Uterus (tissue), 4 donors: ENCODE measurements at places on chromosomes 2 and 18. TPM values are rescaled to one million over a fixed set of nuclear protein-coding genes. Genes with fewer than 3 reads are reported as not detected.
A peak's percentile ranks its signal among the peaks of the same experiment; 100 is the strongest.

GRCh38 chr2:141317986-141318385 lies 812.8 kb downstream of the LRP1B start:
- DNase-seq, result no peak

The SIX3 gene
- total RNA-seq, result not detected

The PDCD1 gene
- total RNA-seq, result not detected

- no peak for DNase-seq
These were observed 5.3 kb downstream of the SATB2 start for GRCh38 chr2:199452260-199452990.

DNA sequence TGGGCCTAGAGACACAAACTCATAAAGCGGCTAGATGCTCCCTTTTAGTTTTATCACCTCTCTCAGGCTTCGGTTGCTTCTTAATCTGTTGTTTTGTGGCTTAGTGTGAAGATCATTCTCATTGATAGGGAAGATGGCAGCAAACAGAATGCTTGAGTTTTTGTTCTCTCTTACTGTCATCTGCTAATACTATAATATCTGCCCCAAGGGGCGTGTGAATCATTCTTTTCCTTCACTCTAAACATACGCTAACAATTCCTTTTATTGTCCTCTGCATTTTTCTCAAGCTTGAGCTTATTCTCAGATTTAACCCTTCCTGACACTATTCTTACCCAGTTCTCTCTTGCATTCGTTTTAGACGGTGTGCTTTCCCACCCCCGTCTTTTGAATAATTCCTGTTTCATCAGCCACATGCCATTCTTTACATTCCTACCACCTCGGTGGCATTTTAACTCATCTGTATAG lies 323.9 kb upstream of the NRP2 start:
- DNase-seq, result no peak

The HSPE1 gene
- total RNA-seq, result 25.6 TPM

- DNase-seq, result no peak
These were observed 76.2 kb upstream of the TWIST2 start for GRCh38 chr2:238771639-238772038.

DNA sequence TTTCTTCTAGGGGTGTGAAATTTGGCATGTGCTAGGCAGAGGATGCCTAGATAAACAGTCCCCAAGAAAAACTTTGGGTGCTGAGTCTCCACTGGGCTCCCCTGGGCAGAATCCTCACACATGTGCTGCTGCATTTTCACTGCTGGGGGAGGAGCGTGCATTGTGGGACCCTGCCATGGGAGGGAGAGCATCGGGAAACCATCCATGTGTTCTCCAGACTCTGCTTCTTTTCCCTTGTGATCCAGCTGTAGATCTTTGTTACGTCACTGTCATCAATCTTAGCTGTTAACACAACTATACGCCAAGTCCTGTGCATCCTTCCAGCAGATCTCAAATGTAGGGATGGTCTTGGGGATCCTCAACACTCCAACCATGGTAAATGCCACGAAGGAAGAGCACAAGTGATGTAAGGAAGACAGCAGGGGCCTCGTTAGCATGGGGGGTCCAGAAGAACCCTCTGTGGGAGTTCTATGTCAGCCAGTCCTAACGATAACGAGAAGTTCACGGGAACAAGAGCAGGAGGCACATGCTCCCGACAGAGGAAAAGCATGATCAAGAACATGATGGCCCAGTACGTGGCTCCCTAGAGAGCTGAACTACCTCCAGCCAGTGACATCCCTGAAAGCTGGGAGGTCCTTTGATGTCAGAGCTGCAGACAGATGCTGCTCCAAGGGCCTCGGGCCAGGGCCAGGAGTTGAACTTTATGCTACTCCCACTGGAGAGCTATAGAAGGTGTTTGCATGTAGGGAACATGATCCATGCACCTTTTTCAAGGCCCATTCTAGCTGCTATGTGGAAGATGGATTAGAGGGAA lies 41.1 kb upstream of the NPAS2 start:
- DNase-seq, result no peak

- no peak for DNase-seq
These were observed 1.3 kb downstream of the RASGRP3 start for GRCh38 chr2:33477473-33478468.

- no peak for DNase-seq
These were observed 89.7 kb downstream of the CRIM1 start for GRCh38 chr2:36445185-36445866.

GRCh38 chr2:54073796-54074195 lies 41.6 kb upstream of the ACYP2 start:
- DNase-seq, result no peak

The CHRNG gene
- not detected for total RNA-seq

DNA sequence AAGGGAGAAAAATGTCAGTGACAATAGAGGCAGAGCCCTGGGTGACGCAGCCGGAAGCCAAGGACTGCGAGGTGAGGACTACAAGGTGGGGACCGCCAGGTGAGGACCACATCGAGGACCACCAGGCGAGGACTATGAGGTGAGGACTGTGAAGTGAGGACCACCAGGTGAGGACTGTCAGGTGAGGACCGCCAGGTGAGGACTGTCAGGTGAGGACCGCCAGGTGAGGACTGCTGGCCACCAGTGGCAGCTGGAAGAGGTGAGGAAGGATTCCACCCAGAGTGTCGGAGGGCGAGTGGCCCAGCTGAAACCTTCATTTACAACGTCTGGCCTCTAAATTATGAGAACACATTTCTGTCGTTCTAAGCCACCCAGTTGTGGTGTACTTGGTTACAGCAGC lies 41.6 kb downstream of the CYB5A start:
- DNase-seq, result no peak

The GPR45 gene
- not detected for total RNA-seq

- no peak for DNase-seq
These were observed 36.4 kb downstream of the ADAM17 start for GRCh38 chr2:9519250-9519649.

The SETBP1 gene
- total RNA-seq, result 32.8 TPM

DNA sequence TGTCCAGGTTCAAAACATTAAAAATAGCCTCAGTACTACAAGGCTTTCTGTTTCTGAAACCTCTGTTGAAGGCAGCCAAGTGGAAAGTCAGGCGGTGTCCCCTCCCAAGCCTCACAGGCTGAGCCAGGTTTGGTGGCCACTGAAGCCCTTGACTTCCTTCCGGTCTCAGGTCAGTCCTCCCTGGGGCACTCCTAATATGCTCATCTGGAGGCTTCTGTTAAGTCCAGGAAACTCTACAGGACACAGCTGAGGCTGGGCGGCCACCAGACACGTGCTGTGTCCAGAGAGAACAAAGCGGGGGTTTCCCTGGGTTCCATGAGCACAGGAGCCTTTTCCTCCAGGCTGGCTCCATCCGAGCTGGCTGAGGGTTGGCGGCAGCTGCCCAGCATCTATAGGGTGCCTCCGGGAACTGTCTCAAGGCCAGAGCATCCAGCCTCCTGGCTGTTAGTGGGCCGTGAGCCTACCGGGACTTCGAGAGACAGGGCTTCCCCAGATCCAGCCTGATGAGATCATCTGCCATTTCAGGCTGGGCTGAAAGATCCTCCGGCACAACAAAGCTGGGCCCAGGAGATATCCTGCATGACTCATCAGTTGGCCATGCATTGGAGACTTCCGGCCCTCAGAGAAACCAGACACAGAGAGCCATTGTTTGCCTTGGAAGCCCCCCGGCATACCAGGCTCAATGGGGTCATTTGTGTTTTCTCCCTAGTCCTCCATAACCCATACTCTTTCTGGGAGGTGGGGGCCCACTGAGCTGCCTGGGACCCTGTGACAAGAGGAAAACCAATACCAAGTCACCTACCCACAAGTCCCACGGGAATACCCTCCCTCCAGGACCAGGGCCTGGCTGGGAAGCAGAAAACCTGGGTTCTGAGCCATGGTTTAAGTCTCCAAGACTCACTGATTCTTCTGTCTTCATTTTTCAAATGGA lies 71.7 kb downstream of the HS1BP3 start:
- DNase-seq, result peak; percentile 93

The RUFY4 gene
- not detected for total RNA-seq

DNA sequence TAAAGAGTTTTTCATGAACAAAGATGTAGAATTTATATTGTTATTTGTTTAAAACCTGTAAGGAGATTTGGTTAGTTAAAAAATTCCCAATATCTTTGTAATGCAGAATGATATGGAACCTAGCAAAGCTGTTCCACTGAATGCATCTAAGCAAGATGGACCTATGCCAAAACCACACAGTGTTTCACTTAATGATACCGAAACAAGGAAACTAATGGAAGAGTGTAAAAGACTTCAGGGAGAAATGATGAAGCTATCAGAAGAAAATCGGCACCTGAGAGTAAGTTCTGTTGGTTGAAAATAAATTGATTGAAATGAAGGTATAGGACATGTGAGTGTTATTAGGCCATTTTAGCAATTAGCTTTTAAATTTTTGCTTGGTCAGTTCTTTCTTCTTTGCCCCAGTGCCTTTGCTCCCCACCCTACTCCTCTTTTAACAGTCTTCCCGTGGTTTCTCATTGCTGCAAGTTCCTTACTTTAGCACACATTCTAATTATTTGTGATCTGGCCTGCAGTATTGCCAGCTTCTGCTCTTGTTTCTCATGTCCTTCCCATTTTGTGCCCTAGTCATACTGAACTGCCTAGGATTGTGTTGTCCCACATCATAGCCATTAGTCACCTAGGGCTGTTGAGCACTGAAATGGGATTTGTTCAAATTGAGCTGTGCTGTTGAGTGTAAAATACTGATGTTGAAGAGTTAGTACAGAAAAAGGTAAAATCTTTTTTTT lies 36.6 kb downstream of the VAPA start:
- DNase-seq, result no peak

DNA sequence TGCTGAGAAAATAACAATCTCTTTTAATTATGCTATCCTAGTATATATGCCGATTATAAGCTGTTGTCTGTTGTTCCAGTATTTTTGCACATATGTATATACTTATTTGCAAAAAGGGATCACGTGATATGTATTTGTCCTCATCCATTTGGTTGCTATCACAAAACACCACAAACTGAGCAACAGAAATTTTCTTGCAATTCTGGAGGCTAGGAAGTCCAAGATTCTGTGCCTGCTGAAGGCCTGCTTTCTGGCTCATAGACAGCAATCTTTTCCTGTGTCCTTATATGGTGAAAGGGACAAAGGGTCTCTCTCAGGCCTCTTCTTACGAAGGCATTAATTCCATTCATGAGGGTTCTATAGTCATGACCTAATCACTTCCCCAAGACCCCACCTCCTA lies 186.5 kb downstream of the LPIN1 start:
- no peak for DNase-seq

GRCh38 chr2:230823264-230823964 lies 41.3 kb upstream of the ITM2C start:
- no peak for DNase-seq

DNA sequence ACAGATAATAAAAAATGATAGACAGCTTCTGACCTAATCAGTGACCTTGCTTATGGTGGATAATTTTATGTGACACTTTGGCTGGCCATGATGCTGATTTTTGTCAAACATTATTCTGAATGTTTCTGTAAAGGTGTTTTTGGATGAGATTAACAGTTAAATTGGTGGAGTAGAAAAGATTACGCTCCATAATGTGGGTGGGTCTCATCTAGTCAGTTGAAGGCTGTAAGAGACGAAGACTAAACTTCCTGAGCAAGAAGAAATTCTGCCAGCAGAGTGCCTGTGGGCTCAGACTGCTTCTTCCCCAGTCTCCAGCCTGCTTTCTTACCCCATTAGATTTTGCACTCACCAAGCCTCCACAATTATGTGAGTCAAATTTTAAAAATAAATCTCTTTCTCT lies 214.9 kb upstream of the ITGA4 start:
- no peak for DNase-seq

DNA sequence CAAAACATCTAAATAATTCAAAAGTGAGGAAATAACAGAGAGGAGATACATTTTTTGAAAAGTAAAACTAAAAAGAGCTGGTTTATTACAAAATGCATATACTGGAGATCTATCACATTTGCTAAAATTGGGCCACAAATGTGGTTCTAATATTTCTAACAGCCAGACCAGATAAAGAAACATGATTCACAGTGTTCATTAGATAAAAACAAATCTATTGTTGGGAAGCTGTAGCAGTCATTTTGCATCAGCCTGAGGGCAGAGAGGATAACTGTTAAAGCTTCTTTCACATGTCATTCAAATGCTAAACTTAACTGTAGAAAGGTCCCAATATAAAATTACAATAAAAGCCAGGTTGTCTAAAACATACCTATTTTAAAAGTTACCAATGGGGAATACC lies 148.3 kb downstream of the GULP1 start:
- no peak for DNase-seq

DNA sequence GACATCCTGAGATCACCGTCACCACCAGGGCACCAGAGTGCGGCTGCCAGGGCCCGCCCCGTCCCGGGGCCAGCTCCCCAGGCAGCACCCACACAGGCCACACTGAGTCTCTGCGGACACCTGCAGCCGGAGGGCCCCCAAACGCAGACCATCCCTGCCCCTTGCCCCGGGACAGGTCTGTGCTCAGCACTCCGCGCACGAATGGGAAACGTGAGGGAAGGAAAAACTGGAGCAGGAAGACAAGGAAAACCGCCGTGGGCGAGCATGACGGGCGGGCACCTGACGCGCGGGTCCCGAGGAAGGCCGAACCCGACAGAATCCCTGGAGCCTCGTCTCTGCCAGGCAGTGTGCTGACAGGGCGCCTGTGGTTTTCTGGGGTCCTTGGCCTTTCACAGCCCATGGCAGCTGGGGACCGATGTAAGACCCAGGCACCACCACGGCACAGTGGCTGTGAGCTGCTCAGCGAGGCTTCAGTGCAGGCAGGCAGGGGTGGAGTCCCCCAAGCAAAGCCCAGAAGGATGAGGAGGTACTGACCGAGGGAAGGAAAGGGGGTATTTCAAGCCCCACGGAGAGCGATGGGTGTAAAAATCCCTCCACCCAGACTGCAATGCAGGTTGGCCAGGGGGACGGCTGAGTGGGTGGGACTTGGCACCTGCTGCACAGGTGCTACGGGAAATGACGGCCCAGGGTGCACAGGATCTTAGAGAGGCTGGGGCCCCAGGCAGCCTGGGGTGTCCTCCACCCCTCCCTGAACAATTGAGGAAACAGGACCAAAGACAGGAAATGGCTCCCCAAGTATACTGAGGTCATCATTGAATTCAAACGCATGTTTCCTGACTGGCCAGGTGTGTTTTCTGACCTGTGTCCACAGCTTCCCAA lies 59.0 kb downstream of the PXDN start:
- DNase-seq, result no peak

- DNase-seq, result no peak
These were observed 43.3 kb downstream of the KCNH7 start for GRCh38 chr2:162795312-162795711.

The PNPT1 gene
- 20.7 TPM for total RNA-seq

- DNase-seq, result no peak
These were observed 154.9 kb downstream of the NDUFA10 start for GRCh38 chr2:239870276-239870675.

- no peak for DNase-seq
These were observed 85.5 kb downstream of the TGFA start for GRCh38 chr2:70467831-70468779.

GRCh38 chr2:191417746-191418145 lies 172.5 kb downstream of the MYO1B start:
- DNase-seq, result no peak
